CD8-positive, alpha-beta memory T cell (primary cell): ENCODE measurements at places on chromosomes 11 and 22.

DNA sequence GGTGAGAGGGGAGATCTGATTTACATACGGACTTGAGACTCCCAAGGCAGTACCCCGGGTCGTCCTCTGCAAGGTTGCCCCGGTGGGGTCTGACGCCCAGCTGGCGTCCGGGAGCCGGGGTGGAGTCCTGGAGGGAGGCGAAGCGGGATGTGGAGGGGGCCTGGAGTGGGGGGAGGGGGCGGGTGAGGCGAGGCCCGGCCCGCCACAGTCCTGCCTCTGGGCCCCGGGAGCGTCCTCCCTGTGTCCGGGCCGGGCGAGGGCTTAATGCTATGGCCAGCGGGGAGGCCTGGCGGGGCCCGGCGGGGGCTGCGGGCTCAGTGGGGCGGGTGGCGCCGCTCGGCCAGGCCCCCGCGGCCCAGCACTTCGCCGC, 2.4 kb upstream of the MYBPC3 start:
- no peak for DNase-seq

DNA sequence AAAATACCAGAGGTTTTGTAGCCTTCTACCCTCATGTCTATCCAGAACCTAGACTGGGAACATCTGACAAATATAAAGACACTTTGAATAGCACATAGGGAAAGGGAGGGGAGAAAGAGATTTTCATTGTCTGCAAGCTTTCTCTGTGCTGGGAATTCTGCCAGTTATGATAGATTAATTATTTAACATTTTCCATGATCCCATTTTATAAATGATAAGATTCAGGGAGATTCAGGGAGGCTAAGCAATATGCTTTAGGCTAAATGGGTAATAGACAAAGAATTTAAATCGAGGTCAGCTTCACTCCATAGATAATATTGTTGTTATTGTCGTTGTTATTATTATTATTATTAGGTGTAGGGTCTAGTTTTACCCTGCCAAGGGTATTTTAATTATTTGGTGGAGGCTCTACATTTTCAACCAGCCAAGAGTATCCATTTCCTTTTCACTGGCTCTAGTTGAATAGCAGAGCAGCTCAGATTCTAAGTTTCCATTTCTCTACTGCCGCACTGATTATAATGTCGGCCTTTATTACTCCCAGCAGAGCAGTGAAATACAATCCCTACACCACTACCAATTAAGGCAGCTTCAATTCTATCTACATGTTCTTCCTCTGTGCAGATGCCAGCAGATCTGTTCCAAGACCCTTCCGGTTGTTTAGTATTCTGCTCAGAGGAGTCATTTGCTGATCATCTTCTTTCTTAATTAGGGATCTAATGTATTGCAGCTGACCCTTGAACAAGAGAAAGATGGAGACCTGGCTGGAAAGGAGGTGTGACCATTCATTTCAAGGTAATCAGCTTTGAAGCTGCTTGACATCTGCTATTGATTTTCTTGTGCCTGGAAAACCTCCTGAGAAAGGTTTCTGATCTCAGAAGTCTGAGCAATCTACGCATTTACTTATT, 23.8 kb upstream of the SYN3 start:
- no peak for DNase-seq

DNA sequence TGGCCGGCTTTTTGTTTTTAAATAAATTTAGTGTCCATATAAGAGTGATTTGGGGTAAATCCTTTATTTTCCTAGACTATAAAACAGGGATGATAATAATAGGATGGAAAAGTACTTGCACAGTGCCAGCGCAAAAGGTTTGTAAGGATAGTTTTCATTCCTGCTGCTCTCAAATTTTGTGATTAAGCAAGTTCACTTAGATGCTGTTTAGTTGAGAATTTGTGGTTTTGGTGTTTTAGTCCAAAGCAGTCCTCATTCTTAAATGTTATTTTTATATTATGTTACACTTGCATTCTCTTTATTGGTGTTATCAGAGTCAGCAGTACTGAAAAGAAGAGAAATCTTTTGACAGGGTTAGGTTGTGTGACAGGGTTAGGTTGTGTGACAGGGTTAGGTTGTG, 47.9 kb downstream of the PPP6R3 start:
- DNase-seq, result no peak

- no peak for DNase-seq
Observed at GRCh38 chr11:33177676-33178336, 16.5 kb upstream of the CSTF3 start.

DNA sequence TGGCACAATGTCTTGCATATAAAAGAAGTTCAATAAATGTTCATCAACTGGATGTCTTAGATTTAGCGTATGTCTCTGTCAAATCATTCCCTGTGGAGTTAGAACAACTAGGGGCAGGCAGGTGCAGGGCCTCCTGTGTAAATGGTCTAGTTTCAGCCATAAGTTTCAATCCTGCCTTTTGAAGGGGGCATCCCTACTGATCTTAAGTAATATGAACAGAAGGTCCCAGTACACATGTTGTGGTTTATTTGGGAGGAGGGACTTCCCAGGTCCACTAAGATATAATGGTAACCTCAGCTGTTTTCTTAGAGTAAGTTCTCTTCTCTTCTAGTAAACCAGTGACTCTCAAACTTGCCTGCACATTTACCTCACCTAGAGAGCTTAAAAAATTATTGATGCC, 19.8 kb downstream of the TTC12 start:
- DNase-seq, result no peak

DNA sequence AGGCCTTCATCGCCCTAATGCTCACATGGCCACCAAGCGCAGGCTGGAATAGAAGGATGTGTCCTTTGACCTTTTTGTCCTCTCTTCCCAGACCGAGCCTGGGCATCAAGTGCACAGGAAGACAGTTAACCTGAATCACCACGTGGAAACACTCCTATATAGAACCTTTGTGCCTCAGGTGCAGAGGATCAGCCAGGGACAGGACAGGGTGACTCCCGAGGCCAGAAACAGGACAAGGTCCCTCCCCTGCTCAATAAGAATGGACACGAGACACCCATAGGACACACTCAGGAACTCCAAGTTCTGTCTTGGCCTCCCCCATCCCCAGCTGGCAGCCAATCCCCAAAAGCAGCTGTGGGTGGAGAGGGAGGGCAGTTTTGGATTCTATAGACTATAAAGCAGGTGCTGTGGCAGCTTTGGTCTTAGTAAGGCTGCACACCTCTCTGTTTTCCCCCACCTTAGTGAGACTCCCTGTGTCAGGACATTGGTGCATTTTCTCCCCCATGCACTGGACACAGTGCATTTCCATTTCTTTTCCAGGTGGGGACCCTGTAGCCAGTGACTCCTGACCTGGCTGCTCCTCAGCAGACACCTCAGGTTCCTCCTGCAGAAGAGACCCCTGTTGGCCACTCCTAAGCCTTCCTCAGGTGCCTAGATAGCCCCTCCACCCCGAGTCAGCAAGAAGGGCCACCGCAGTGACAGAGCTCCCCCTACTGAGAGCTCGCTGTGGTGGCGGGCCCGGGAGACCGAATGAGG, 43.6 kb upstream of the POU2AF1 start:
- DNase-seq, result no peak

DNA sequence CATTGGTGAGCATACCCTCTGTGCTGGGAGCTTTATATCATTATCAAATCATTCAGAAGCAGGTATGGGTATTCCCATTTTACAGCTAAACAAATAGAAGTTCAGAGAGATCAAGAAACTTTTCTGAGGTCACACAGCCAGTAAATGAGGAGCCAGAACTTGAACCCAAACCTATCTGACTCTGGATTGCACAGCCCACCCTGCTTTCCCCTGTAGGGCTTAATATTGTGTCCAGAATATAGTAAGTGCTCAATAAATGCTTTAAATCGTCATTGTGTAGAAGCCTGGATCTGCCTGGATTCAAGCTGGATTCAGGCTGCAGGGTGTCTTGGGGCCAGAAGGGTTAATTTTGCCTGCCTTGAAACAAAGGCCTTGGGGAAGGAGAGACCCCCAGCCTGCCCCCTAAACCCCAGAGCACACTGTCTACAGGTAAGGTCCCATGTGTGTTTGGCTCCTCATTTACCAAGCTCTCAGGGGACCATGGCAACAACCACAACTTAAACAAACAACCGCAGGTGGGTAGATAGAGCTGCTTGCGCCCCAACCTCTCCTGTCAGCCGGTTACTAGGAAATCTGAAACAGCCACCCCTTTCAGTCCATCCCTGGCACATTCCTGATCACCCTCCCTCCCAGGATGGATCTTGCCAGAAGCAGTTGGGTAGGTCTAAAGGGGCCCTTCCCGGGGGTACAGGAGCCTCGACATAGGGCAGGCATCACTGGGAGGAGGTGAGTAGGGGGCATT, 3.0 kb upstream of the SEC14L3 start:
- DNase-seq, result peak; percentile 37
